ENCODE measurements at places on chromosomes 16 and 17. TPM values are rescaled to one million over a fixed set of nuclear protein-coding genes. Genes with fewer than 3 reads are reported as not detected.

Gene SYT17
- total RNA-seq, result not detected

Gene CA5A
- total RNA-seq, result not detected

Gene KRT222
- 0.47 TPM for total RNA-seq

Gene ZNF750
- total RNA-seq, result 0.08 TPM

Gene KRTAP1-5
- not detected for total RNA-seq

Gene CLEC18A
- total RNA-seq, result 0.08 TPM

Gene CCL4L2
- not detected for total RNA-seq

Gene CDH8
- not detected for total RNA-seq

Gene GRAPL
- not detected for total RNA-seq

Gene ZP2
- not detected for total RNA-seq

Gene ORC6
- total RNA-seq, result 8.4 TPM

Gene HASPIN
- total RNA-seq, result 5.0 TPM

Gene CMTM2
- not detected for total RNA-seq

Gene TCAP
- 0.08 TPM for total RNA-seq

Gene CCL7
- not detected for total RNA-seq

Gene TMEM204
- total RNA-seq, result 2.7 TPM

Gene SEZ6
- total RNA-seq, result not detected
